ENCODE measurements at places on chromosomes 11 and 22.

DNA sequence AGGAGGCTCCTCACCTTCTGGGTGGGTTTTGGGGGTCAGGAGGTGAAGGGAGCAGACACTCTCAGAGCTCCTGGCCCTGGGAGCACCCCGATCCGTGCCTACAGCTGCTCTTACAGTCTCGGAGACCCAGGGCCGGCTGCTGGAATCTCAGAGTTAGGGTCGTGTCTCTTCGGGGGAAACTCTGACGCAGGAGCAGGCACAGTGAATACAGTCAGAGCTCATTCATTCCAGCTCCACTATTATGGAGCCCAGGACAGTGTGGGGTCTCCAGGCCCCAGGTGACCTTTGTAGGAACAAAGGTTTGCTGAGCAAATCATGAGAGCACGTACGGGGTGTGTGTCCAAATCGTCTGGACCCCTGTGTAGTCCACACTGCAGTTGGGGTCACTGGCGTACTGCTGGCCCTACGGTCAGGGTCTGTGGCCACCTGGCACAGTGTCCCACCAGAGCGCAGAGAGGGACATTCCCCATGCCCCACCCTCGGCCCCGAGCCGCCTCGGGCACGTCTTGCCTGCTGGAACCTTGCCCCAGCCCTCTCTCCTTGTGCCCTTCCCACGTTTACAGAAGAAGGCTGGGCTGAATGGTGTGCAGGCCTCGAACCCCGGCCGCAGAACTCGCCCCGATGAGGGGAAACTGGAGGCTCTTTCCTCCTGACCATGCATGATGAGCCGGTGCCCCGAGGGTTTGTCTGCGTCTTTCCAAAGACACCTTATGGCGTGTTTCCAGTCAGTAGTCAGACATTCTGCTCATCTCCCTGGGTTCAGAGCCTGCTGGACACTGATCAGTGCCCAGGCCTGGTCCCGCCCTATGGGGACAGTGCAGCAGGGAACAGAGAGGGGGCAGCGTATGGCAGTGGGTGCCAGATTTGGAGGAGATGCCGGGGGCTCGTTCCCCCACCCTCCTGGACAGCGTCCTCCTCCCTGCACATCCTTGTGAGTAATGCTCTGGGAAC lies 1166.6 kb downstream of the BRD1 start:
- no peak overlapping the region for H3K4me3 ChIP-seq
- peaks cover 8% of the 10 kb centered on the region for H3K4me1 ChIP-seq
- no peaks in the 10 kb centered on the region for H3K27me3 ChIP-seq
- H3K27ac ChIP-seq: no peak overlapping the region
- DNase-seq: no peak

GRCh38 chr11:33040033-33040861 lies 875 bp downstream of the TCP11L1 start:
- H3K4me3 ChIP-seq: peak overlapping the region; percentile 90
- H3K27me3 ChIP-seq: no peaks in the 10 kb centered on the region
- H3K4me1 ChIP-seq: peaks cover 40% of the 10 kb centered on the region
- H3K36me3 ChIP-seq: no peaks in the 10 kb centered on the region

GRCh38 chr11:66318600-66318970 lies 1.7 kb upstream of the CD248 start:
- no peak overlapping the region for H3K4me3 ChIP-seq
- H3K36me3 ChIP-seq: no peaks in the 10 kb centered on the region
- H3K27ac ChIP-seq: peak overlapping the region; percentile 78
- H3K4me1 ChIP-seq: peaks cover 54% of the 10 kb centered on the region
- H3K27me3 ChIP-seq: no peaks in the 10 kb centered on the region

DNA sequence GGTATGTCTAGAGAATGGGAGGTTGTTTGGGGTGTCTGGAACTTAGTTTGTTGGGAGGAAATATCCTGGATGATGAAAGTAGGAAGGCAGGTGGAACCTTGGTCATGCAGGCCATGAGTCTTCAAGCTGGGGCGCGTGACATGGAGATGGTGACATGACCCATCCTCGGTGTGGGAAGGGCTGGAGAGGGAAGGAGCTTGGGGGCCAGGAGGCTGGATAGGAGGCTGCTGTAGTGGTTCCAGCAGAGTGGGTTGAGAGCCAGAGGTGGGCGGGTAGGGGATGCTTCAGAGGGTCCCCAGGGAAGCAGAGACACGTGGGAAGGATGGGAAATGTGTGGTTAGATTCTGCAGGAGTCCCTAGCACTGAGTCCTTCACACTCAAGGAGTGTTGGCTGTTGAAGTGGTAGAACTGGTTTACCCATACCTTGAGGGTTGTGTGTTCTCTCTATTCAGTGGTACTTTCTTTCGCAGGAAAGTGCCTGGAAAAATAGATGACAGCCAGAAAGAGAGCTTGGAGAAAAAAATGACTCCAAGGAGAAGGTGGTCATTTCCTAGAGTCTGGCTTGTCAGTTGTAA lies 56.8 kb downstream of the LDLRAD3 start:
- no peak for DNase-seq
- peak overlapping the region; percentile 40 for H3K27ac ChIP-seq
- H3K27me3 ChIP-seq: no peaks in the 10 kb centered on the region
- H3K4me1 ChIP-seq: peaks cover 28% of the 10 kb centered on the region

GRCh38 chr11:114060392-114061047 lies 1.0 kb downstream of the ZBTB16 start:
- H3K36me3 ChIP-seq: peaks cover 26% of the 10 kb centered on the region
- H3K27me3 ChIP-seq: no peaks in the 10 kb centered on the region
- H3K4me3 ChIP-seq: peak overlapping the region; percentile 91
- peak overlapping the region; percentile 94 for H3K27ac ChIP-seq
- no peak for DNase-seq
- H3K4me1 ChIP-seq: peaks cover 48% of the 10 kb centered on the region

DNA sequence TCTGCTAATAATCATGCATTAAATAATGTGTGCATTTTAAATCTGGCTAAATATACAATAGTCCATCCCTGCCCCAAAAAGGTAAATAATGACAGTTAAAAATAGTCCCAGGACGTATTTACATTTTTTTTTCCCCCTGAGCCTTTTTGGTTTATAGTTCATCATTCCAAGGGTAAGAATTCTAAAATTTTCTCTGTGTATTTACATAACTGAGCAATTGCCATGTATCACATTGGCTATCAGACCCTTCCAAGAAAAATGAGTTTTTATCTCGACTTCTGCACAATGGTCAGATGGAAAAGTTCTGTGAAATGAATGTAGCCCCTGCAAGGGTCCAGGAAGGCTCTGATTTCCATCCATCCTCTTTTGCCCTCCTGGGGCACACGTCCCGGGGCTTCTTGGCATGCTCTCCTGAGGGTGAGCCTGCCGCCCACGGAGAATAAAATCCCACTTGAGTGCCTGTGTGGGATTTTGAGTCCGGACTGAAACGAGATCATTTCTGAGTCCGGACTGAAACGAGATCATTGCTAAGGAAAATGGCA lies 94.1 kb upstream of the ANO1 start:
- no peaks in the 10 kb centered on the region for H3K36me3 ChIP-seq
- peaks cover 84% of the 10 kb centered on the region for H3K27me3 ChIP-seq
- H3K27ac ChIP-seq: no peak overlapping the region

Measured in suprapubic skin (tissue), 4 donors.